Pancreas (tissue), 10 donors: ENCODE measurements at places on chromosomes 1 and 21. TPM values are rescaled to one million over a fixed set of nuclear protein-coding genes. Genes with fewer than 3 reads are reported as not detected.

The ZNF691 gene
- 4.2 TPM for total RNA-seq

The CFAP107 gene
- total RNA-seq, result not detected

The OR10Z1 gene
- total RNA-seq, result not detected

The IL22RA1 gene
- total RNA-seq, result 164 TPM

The UBASH3A gene
- total RNA-seq, result 0.32 TPM

The HEYL gene
- total RNA-seq, result 33.9 TPM
